ENCODE measurements at places on chromosomes 16 and 17.

- DNase-seq, result no peak
Observed at GRCh38 chr17:27457731-27458523, 1.7 kb downstream of the KSR1 start.

- no peak for DNase-seq
Observed at GRCh38 chr17:45430738-45431530, 1.7 kb downstream of the ARHGAP27 start.

- DNase-seq, result no peak
Observed at GRCh38 chr17:60916043-60916442, 238.4 kb downstream of the BCAS3 start.

DNA sequence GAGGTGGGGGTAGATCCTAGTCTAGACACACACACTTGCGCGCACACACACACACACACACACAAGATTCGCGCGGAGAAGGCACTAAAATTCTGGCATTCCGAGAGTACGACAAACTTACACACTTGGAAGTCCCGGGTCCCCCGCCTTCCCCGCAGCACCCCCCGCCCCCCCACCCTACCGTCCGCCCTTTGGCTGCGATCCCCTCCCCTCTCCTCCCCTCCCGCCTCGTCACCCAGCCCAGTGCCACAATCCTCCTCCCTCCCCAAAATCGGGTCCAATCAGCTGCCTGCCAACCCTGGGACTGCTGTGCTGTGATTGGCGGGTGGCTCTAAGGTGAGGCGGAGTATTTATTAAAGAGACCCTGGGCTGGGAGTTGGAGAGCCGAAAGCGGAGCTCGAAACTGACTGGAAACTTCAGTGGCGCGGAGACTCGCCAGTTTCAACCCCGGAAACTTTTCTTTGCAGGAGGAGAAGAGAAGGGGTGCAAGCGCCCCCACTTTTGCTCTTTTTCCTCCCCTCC is at the start of gene SOX9:
Gene SOX9 (plus strand): TSS at position 379 of the 522 bp plus-strand sequence. CDS start 372 bp downstream, outside the sequence.
- no peak for DNase-seq

GRCh38 chr17:18327556-18327955 is 12.5 kb downstream of the SMCR8 start:
- no peak for DNase-seq

GRCh38 chr17:81927653-81928543 is at the start of gene MAFG:
TSS of gene MAFG (minus strand) at chr17:81927735. CDS start at chr17:81923185, 4,550 bp downstream.
- peak; percentile 83 for DNase-seq

- no peak for DNase-seq
Observed at GRCh38 chr16:48271728-48272127, 24.4 kb upstream of the ABCC11 start.

GRCh38 chr17:45161288-45162024 is at the start of gene HEXIM2:
TSS of gene HEXIM2 (plus strand) at chr17:45161875. CDS start at chr17:45162794, 919 bp downstream.
- DNase-seq, result peak; percentile 91

DNA sequence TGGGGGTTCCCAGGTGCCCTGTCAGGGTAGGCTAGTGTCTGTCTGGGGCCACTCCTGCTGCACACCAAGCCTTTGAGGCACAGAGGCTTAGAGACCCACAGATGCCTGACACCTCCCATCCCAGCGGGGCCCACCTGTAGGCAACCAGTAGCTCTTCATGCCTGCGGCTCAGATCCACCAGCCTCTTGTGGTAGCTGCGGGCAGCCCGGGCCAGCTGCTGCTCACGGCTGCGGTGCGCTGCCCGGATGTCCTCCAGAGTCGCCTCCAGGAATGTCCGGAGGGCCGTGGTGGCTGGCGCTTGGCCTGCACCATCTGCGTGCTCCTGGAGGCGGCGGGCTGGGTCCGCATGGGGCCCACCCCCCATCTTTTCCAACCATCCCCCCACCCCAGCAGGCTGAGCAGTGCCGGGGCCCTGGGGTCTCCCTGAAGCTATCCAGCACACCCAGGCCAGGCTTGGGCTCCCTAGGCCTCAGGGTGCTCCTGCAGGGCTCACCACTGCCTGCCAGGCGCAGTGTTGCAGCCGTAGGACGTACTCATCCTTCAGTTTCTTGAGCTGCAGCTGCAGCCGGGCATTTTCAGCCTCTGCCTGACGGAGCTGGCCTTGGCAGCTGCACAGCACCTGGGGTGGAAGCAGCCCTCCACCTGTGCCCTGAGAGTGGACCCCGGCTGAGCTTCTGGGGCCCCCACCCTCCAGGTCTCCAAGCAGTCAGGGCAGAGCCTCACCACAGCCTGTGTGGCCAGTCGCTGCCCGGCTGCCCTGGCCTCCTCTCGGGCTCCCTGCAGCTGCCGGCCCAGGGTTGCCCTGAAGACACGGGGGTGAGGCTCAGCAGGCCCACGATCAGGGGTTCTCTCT is 1.8 kb downstream of the CCDC78 start:
- DNase-seq, result no peak

GRCh38 chr16:46775214-46775613 is 27.1 kb upstream of the MYLK3 start:
- no peak for DNase-seq

GRCh38 chr16:79610771-79611170 is 10.2 kb upstream of the MAF start:
- DNase-seq, result no peak
